ENCODE measurements at places on chromosomes 5 and 9.

DNA sequence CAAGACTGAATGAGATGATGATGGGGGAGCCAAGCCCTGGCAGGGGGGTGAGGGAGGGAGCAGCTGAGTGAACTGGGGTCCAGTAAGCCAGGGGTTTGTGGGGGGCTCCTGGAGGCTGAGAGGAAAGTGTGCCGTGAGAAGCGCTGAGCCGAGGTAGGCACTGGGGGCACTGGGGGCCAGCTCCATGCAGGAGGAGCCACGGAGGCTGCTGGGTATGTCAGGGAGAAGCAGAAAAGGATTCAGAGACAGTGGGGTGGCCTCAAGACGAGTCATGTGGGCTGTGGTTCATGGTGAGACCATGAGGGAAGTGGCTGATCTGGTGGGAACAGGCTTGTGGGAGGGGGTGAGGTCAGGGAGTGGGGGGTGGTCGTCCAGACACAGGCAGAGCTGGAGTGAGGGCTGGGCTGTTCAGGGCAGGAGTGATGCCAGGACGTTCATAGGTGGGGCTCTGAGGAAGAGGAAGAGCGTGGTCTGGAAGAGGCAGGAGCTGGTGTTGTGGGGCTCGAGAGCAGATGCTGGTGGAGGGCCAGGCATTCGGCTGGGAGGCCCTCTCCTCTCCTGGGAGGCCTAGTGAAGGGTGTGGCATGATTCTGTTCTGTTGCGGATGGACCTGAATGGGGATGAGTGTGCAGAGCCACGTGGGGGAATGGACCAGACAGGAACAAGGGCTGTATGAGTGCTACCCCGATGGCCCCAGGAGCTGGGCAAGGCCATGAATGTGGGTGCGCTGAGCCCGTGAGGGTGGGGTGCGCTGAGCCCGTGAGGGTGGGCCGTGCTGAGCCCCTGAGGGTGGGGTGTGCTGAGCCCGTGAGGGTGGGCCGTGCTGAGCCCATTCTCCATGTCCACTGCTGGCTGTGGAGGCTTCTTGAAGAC lies 92.7 kb upstream of the CACNA1B start:
- DNase-seq: no peak

DNA sequence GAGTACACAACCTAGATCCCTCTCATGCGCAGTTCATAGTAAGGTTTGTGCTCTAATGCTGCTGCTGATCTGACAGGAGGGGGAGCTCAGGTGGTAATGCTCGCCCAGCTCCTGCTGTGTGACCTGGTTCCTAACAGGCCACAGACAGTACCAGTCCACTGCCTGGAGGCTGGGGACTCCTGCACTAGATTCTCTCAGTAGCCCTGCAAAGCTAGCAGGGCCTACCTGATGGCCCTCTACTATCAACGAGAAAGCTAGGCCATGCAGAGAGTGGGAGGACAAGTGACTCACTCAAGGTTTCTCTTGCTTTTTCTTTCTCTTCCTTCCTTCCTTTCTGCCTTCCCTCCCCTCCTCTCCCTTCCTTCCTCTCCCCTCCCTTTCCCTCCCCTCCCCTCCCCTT lies 55.1 kb upstream of the TEX48 start:
- DNase-seq: no peak

DNA sequence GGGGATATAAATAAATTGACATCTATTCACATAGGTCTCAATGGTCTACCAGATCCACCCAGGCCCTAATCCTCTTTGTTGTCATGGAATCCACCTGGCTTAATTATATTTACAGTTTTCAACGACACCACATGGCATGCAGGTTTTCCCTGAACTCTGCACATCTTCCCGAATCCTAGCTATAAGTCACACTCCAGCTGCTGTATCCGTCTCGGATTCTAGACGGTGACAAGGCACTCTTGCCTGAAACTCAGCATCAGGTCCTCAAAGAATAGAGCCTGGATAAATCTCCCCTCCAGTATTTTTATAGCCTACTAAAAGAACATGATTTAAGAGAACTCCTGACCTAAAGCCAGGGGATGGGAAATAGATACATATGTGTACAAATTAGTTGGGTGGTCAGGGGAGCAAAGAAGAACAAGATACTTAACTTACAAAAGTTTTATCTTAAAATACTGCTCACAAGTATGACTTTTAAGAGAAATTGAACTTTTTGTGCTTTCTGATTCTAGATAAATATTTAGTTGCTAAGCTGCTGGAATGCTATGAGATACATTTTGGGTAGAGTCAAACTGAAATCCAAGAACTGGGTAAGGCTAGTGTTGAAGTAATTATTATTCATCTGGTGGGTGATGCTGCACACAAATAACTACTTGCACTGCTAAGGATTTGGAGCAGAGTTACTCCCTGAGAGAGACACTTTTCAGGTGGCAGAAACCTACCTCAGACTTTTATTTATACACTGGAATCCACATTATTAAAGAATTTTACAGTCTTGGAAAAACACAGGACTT lies 187.3 kb downstream of the EFNA5 start:
- no peak for DNase-seq

DNA sequence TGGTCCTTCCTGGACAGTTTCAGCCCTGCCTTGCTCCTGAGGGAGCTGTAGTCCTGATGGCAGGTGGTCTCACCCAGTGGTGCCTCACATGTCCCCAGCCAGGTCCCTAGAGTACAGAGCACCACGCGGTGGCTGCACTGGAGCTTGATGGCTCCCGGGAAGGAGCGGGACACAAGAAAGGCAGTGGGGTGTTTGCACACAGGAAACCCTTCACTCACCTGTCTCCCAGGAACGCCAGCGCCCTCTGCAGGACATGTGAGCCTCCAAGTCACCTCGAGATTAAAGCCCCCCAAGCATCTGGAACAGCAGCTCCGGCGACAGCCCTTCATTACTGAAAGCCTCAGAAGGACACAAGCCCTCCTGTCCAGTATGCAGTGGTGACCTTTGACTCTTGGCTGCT lies 19.9 kb upstream of the TMEM250 start:
- DNase-seq: no peak

All from GM03348 (cell line).